Activated CD4-positive, alpha-beta T cell treated with anti-CD3 and anti-CD28 coated beads, Interleukin-2, amount 50 U/mL, for 1 hour (primary cell): ENCODE measurements at places on chromosomes 5 and 9.
A peak's percentile ranks its signal among the peaks of the same experiment; 100 is the strongest.

- DNase-seq = no peak
Measured at GRCh38 chr5:171745602-171746001, 40.0 kb upstream of the SMIM23 start.

DNA sequence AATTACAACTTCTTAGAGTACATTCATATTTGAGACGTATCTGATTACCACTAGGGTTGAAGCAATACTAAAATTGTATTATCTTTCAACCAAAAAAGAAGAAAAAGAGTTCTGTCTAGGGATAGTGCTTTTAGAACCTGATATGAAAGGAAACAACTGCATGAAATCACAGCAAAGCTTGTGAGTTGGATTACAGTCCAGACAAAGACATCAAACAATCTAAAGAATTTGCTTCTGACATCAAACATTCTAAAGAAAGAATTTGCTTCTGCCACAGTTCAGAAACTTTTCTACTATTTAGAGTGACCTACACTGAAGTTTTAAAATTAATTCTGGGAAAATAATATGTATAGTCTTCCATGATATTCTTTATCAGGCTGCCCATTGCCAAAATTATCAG is 1141.1 kb upstream of the ACO1 start:
- DNase-seq = no peak

- DNase-seq = no peak
Measured at GRCh38 chr5:157877821-157878220, 18.9 kb upstream of the CLINT1 start.

DNA sequence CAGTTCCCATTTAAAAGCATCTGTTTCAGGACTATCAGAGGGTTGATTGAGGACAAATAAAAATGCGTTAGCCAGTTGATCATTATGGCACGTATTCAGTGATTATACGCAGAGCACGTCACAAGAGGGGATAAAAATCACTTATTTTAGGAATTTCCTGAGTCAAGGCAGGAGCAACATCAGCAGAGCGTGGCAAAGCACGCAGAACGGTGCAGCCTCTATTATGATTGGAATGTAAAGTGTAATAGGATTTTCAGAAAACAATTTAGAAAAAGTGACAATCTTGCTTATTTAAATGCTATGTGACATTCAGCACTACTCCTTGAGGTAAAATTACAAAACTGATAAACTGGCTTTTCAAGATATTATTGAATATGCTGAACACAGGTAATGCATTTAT is 413.6 kb upstream of the DAP start:
- no peak for DNase-seq

- peak; percentile 32 for DNase-seq
Measured at GRCh38 chr5:56815658-56816545, 553 bp downstream of the MAP3K1 start.

DNA sequence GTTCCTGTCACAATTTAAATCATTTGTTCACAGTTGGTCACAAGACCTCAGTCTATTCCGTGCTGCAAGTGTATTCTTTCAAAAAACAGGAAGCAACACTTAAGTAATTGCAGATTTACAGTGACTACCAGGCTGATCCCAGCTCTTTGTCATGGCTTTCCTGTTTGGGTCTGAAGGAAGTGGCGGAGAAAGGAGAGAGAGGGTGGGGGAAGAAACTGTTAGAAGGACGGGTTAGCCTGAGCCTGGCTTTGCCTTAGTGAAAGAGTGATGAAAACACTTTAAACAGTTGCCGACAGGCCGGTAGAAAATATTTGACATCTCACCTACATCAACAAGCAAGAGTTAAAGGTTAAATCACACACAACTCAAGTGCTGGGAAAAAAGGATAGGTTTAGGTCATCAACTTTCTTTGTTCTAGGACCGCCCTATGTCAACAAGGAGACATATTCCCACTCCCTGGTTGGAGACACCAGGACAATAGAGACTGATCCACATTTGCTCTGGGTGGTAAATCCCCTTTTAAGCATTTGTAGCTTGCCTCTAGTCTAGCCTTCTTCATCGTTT is 102.2 kb upstream of the DAB2 start:
- no peak for DNase-seq

GRCh38 chr5:139851558-139851957 is 56.0 kb downstream of the PSD2 start:
- DNase-seq = no peak

GRCh38 chr5:150584556-150585335 is 55.7 kb upstream of the SYNPO start:
- DNase-seq = no peak

- no peak for DNase-seq
Measured at GRCh38 chr5:8827696-8828095, 718.2 kb downstream of the SEMA5A start.

DNA sequence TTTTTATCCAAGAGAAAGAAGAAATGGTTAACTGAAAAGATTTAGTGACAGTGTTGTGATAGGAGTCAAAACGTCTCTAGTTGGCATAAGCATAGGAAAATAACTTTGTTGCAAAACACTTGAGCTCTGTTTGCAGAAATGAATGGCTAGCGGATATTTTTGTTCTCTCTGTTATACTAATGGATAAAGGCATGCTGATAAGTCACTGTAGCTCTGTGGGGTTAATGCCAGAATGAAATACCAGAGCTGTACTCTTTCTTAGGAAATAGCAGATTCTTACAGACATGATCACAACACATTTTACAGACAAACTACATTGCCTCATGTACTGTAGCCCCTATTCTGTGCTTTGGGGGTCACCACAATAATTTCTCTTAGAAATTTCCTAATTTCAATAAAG is 202.8 kb downstream of the DMRTA1 start:
- no peak for DNase-seq

DNA sequence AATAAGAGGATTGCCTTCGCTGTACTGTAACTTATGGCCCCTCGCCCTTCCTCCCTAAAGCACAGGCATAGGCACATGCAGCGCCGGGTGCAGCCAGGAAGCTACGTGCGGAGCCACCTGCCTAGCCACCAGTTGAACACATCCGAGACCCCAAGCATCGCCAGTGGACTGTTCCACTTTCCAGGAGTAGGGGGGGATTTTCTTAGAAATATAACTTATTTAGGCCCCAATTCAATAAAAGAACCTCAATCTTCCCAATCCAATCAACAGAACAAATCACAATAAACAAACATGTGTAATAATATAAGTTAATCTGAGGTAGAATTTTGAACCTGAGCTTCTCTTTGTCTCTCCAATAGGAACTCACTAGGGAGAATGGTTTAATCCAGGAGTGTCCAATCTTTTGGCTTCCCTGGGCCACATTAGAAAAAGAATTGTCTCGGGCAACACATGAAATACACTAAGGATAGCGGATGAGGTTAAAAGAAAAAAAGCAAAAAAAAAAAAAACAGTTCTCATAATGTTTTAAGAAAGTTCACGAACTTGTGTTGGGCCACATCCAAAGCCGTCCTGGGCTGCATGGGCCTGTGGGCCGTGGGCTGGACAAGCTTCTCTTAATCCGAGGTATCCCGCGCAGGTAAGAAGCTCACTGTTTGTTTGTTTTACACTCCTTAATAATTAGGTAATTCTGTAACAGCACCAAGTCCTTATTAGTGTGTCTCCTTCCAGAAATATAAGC is 22.0 kb upstream of the NIPBL start:
- no peak for DNase-seq

GRCh38 chr5:10711562-10711961 is 49.5 kb downstream of the DAP start:
- no peak for DNase-seq

- no peak for DNase-seq
Measured at GRCh38 chr5:112869948-112870347, 8.9 kb downstream of the SRP19 start.

GRCh38 chr5:36536616-36537005 is 69.8 kb upstream of the SLC1A3 start:
- DNase-seq = no peak

DNA sequence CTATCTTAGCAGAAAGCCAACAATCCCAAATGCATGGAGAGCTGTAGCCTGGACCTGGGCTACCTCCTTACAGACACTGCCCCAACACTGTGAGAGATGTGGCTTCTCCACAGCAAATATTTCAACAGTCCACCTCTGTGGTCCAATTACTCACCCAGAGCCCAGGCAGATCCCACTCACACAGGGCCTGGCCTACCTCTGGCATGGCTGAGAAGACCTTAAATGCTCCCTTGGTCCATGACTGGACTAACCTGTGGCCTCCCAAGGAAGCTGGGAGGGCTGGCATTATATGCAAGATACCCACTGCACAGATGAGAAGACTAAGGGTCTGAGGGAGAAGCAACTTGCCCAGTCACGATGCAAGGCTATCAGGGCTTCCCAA is 22.8 kb upstream of the SLC25A51 start:
- DNase-seq = no peak

DNA sequence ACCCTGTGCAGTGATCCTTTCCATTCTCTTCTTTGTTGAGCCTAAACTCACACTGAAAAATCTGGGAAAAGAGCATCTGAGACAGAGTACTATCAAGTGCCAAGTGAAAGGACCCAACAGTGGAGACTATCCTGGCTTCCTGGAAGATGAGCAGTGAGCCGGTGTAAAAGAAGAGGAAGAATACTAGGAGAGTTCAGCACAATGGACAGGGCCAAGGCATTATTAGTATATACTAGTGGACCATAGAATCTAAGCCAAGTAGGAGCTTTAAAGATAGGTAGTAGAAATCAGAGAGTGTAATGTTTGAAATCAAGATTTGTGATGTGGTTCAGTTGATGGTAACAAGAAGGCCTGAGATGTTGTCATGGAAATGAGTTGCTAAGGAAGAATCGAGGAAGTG is 140.8 kb downstream of the CAMK4 start:
- DNase-seq = no peak

DNA sequence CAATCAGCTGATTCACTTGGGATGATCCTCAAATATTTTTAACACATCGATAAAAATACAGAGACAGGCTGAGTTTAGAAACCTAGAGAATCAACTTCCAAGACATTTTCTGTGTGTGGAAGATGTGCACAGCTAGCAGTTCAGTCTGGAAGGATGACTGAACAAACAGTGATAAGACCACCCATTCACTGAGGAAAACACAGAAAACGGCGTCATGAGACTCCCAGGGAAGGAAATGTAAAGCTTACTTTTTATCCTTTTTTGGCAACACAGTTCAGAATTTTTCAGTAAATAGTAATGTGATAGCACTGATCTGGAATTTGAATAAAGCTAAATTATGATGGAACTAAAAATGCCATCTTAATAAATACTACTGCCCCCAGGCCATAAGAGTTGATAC is 277.6 kb downstream of the SEMA5A start:
- DNase-seq = no peak

DNA sequence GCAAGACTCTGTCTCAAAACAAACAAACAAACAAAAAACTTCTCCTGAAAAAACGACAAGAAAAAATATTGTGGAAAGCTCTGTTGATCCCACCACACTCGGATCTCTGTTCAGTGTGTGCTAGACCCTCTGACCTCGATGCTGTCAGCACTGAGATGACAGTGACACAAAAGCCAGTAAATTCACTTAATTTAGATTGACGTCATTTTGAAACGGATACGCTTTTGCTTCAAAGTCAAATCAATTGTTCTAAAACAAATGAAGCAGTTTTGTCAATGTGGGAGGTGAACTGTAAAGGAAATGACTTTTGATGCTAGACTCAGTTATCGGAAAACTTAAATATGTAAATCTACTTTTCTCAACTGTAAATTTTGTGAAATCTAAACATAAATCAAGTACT is 26.6 kb downstream of the CCT5 start:
- DNase-seq = no peak

GRCh38 chr9:97640325-97640724 is 6.7 kb downstream of the NCBP1 start:
- DNase-seq = no peak

DNA sequence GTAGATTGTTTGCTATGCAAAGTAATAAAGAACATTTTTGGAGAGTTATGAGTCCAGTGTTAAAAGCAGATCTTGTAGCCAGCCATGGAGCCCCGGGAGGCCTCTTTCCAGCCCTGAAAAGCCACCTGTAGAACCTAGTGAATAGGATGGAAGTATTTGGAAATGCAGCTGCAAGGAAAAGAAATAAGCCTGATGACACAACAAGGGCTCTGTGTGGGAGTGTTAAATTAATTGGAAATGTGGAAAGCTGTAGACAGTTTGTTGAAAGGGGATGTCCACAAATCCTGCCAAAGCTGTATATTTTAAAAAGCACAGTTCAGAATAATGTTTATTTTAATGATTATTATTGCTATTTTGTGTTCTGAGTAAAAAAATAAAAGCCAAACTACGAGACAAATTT is 152.5 kb upstream of the GHR start:
- DNase-seq = no peak

DNA sequence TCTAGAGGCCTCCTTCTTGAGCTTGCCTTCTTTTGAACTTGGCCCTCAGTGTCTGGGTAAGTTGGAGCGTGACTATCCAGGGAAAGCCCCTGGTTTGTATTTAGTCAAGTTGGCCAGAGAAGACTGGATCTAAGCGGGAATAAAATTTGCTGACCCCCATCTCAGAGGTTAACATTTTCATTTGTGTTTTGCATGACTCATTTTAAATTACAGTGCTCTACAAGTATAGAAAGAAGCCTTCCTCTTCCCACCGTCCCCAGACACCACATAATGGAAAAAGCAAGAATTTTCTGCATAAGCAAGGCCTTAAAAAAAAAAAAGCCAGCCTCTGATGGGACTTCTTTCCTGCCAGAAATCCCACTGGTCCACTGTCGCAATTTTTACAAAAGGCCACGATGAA is 27.2 kb downstream of the PIK3R1 start:
- DNase-seq = no peak

- no peak for DNase-seq
Measured at GRCh38 chr9:98094316-98094715, 24.7 kb downstream of the TRIM14 start.

- no peak for DNase-seq
Measured at GRCh38 chr5:8923526-8923925, 622.3 kb downstream of the SEMA5A start.

DNA sequence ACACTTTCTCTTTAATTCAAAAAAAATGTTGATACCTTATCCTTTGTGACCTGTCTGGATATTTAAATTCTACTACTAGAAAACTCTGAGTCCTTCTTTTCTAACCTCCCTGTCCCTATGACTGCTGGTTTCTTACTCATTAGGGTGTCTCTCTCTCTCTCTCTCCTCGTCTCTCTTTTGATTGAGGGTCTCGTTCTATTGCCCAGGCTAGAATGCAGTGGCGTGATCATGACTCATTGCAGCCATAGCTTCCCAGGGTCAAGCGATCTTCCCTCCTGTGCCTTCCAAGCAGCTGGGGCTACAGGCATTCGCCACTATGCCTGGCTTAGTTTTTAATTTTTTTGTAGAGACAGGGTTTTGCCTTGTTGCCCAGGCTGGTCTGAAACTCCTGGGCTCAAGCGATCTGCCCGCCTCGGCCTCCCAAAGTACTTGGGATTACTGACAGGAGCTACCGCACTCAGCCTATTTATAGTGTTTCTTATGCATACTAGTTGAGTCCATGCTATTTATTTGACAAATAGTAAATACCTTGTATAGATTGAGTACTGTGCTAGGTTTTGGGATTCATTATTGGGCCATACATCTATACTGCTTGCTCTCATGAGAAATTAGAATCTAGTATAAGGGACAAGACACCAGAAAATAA is 61.9 kb downstream of the NSD1 start:
- no peak for DNase-seq

GRCh38 chr5:57211039-57211438 is 37.2 kb downstream of the GPBP1 start:
- no peak for DNase-seq
